Mesenteric fat pad (tissue), 1 donor: ENCODE measurements at places on chromosomes 5 and 9.

DNA sequence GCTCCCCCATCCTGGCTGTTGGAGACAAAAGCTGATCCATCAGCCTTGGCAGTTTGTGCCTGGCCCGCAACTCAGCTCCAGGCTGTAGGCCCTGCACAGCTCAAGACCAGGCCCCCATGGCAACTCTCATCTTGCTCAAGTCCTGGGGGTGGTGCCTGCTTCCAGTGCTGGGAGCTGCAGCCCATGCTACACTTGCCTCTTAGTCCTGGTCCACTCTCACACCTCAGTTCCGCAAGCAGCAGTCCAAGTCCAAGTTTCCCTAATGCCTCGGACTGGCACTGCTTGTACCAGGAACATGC, 14.2 kb downstream of the AHRR start:
- DNase-seq, result peak; percentile 87

DNA sequence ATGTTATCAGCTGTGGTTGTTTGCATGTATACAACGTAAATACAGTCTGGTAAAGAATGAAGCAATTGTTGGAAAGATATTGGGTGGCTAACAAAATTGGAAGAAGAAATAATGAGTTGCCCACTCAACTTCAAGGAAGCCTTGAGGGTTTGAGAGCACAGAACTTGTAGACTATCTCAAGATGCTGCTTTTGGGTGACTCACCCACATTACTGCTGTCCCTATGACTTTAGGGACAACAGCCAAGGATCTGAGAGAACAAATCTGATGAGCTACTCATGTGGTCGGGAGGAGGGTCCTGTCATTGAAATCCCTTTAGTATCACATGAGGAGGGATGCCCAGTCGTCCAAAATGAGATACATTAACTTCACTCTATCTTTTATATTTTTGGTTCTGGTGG, 261.8 kb downstream of the GAS1 start:
- no peak for DNase-seq

GRCh38 chr5:151483176-151483575, 35.8 kb downstream of the SLC36A1 start:
- no peak for DNase-seq

GRCh38 chr9:12776513-12777055, 1.8 kb downstream of the LURAP1L start:
- no peak for DNase-seq

DNA sequence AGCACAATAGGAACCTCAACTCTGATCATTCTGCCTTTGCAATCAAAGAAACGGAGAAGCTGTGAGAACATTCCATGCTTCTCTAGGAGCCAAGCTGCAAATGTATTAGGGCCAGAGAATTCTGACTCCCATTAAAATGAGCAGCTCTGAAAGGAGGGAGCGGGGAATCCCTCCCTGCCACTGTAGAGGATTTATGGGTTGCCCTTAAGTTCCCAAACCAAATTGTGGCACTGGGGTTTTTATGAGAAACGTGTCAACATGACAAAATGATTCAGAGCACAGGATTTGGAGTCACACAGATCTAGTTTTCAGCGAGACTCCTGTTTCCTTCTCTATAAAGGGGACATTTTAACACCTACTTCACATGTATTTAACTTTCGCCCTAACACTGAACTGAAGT, 1.8 kb downstream of the IL6ST start:
- no peak for DNase-seq
